ENCODE measurements at places on chromosomes 11 and 22.

DNA sequence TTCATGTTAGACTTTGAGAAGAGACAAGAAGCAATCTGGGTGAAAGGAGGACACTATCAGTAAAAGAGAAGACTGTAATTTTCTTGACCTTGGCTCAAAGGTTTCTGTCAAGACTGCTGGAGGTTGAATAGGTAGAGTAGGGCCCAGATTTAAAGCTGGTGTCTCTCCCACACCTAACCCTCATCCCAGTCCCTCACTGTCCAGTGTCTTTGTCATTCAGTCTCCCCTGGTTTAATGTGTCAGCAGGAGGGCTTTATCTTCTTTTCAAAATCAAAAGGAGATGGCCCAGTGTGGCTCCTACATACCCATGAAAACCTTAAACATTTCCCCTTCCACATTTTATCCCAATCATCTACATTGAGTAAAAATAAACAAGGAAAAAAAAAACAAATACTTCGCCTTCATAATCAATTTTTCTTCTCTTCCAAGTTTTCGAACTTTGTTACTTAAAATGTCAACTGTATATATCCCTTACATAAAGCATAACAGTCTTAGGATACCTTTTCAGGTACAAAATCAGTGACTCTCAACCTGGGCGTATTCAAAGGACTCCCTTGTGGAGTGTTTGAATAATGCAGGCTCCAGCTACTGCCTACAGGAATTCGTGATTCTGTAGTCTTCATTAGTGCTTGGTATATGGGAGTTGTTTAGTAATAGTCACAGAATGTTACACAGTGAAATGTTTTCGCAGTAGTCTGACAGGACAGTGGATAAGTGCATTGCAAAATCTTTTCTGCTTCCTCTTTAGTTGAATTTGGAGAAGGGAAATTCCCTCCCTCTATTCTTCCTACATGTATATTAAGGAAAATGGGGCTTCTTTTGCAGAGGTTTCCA, 87.2 kb downstream of the FAT3 start:
- DNase-seq = no peak

- no peak for DNase-seq
Observed at GRCh38 chr11:119618208-119618909, 110.6 kb downstream of the NECTIN1 start.

GRCh38 chr22:31346255-31346732, at the start of gene PATZ1:
Gene PATZ1 (minus strand): TSS chr22:31346346. CDS start chr22:31345602, 744 bp downstream.
- peak; percentile 57 for DNase-seq

DNA sequence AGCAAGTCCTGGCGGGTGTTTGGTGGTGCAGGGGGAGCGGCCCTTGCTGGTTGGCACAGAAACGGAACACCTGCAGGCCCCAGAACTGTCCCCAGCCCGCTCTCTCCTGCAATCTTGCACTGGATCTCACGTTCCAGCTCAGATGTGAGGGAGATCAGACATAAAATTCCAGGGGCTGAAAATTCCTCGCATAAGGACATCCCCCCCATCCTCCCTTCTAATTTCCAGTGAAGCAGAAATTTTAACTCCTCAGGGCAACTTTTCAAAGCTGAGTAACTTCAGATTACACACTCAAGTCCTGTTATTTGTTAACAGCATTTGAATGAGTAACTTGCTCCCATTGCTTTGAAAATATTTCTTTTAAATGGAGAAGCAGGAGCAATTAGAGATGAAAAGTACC, 40.3 kb upstream of the RASSF10 start:
- no peak for DNase-seq

- no peak for DNase-seq
Observed at GRCh38 chr11:209275-210121, 2.0 kb downstream of the RIC8A start.

- no peak for DNase-seq
Observed at GRCh38 chr11:92154611-92155010, 70.0 kb upstream of the FAT3 start.

GRCh38 chr11:82992223-82992622, 79.5 kb downstream of the RAB30 start:
- no peak for DNase-seq

- no peak for DNase-seq
Observed at GRCh38 chr22:49005557-49005956, 822.1 kb downstream of the BRD1 start.

GRCh38 chr11:64343767-64344559, 4.0 kb downstream of the CCDC88B start:
- no peak for DNase-seq

DNA sequence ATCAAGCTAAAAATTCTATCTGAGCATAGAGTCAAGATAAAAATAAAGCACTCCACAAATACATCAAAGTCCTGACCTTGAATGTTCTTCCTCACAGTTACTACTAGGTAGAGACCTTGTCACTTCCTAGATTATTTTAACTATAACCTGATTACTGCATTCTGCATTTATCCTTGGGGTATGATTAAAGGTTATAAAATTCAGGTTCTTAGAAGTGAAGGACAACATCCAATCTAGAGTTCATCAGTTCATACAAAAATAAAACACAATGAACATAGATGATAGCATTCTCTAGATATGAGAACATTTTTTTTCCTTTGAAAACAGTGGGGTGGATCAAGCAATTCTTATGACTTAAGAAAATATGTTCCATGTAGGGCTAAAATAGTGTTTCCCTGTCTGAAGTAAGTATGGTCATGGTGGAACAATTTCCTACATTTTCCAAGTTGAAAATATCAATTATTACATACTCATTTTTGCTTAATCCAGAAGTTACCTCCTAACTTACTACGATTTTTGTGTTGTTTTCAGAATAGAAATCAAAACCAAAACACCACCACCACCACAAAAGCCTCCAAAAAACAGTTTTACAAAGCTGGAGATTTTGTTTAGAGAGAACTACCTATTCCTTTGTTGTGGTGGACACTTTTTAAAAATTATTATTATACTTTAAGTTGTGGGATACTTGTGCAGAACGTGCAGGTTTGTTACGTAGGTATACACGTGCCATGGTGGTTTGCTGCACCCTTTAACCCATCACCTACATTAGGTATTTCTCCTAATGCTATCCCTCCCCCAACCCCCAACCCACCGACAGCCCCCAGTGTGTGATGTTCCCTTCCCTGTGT, 112.0 kb upstream of the DDI1 start:
- no peak for DNase-seq

GRCh38 chr11:128547946-128548648, 39.3 kb downstream of the ETS1 start:
- no peak for DNase-seq

DNA sequence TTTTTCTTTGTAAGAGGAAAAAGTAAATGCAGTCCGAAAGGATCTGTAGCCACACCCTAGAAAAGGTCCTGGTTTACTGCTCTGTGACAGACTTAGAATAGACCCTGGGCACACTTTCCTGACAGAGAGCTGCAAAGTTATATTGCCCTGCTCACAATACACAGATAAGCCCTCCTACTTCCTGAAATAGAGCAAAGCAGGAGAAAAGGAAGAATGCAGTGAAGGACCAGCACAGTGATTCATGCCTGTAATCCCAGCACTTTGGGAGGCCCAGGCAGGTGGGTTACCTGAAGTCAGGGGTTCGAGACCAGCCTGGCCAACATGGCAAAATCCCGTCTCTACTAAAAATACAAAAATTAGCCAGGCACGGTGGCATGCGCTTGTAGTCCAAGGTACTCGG, 2.2 kb downstream of the CYB561A3 start:
- DNase-seq = no peak

DNA sequence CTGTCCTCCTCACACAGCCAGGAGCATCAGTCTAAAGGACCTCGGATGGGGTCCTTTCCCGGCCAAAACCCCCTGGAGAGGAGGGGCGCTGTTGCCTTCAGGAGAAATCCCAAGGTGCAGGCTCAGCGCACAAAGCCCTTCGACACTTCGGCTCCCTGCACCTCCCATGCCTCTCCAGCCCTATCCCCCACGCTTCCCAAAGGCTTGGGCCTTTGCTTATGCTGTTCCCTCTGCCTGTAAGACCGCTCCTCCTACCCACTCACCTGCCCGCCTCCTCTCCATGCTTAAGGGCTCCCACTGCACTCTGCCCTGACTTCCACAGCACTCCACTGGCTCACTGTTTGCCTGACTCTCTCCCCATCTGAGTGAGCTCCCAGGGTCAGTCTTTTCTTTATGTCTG, 13.5 kb downstream of the SLC15A3 start:
- no peak for DNase-seq

- DNase-seq = peak; percentile 30
Observed at GRCh38 chr11:78714539-78714938, 139.9 kb upstream of the NARS2 start.

DNA sequence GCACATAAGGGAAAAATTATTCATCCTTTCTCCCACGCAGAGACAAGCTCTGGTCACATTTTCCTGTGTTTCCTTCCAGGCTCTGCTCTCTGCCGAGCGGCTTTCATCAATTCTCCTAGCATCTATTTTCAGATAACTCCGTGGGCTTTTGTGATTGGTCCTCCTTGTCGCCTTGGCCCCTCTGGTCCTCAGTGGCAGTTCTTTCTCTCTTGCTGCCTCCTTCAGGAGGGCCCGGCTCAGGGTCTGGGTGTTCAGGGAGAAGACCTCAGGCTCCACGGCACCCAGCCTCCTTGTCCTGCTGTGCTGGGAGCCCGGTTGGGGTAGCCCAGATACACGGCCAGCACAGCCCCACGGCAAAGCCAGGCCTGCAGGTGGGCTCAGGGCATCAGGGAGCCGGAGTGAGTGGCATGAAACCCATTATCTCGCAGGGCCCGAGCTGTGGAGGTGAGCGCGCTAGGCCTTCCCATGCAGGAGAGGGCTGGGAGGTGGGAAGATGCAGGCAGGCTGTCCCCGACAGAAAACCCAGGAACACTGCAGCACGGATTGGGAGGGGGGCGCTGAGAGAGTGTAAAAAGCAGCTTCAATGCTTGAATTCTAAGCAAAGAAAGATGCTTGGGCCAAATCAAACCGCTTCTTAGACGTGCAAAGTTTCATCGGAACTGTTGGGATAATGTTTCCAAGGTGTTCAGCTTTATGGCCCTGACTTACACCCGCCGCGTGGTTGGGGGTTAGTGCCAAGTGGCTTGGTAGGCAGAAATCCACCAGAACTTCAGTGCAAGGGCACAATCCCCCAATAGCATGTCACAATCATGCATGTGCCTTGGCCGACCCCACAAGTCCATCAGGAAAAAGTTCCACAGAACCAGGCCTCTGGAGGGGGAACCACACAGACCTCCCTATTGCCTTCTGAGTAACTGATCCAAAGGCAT, 81.9 kb upstream of the WNT7B start:
- DNase-seq = no peak

- no peak for DNase-seq
Observed at GRCh38 chr11:47376107-47376524, 2.2 kb downstream of the SPI1 start.

- no peak for DNase-seq
Observed at GRCh38 chr22:37609240-37610152, 862 bp downstream of the GGA1 start.

- no peak for DNase-seq
Observed at GRCh38 chr11:76041208-76041607, 165.1 kb downstream of the WNT11 start.

DNA sequence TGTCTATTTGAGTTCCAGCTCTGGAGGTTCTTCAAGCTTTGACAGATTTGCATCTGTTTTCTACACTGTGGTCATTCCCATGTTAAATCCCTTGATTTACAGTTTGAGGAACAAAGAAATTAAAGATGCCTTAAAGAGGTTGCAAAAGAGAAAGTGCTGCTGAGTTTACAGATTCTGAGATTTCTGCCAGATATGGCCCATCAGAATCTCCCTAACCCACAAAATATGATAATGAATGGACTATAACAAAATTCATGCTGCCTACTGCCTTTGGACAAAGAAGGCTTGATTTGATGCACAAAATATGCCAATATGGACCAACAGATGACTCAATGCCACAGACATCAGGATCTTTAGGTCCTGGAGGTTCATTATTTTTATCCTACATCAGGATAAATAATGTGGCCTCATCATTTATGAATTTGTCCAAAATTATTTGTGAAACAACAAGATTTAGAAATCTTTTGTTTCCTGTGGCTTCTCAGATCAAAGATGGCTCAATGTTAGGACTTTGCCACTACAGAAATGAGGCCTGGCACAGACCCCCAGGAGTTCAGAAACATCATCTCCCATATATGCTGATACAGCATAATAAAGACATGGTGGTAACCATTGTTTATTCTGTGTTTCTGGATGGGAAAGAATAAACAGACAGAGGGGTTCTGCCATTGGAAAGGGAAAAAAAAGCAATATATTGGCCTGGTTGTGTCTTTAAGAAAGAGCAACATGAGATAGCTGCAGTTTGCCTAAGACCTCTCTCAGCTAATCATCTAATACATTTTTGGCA, 6.7 kb downstream of the OR5AN1 start:
- DNase-seq = no peak

DNA sequence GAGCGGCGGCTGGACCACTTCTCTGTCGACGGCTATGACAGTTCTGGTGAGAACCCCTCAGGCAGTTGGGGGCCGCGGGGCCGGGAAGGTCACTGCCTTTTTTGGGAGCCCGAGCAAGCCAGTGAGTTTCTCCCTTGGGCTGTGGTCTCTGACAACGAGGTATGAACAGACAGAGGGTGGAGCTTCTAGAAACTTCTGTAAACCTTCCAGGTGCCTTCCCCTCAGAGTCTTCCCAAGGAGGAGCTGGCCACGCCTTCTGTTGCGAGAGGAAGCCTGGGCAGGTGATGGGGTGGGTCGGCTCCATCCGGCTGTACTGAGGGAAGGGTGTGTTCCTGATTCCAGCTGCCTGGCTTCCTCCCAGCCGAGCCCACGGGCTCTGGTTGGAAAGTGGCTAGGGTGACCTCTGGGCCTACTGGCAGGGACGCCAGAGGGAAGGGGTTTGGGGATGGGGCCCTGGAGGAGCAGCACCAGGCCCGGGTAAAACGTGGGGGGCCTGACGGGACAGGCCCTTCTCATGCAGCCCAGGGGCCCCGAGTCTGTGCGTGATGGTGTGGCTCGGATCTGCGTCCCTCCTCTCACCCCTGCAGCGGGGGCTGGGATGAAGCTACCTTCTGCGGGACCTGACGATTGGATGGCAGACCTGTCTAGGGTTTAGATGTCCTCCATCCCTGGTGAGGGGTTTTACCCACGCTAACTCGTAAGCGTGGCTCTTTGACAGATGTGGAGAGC, 110.8 kb downstream of the KCNQ1OT1 start:
- no peak for DNase-seq

DNA sequence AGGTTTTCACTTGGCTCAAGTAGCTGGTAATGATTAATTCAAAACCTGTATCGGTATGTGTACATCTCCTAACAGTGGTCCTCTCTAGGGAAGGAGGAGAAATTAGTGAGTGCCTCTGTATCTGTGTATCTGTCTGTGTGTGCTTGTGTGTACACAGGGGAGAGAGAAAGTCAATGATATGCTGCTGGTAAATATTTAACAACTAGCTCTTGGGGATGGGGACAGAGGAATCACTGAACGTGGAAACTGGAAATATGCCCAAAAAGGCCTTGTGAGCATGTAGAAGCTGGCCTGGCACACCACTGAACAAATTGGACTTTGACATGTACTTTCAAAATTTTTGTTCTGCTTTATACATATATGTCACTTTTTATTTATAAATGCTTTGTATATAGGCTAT, 214.0 kb upstream of the SYN3 start:
- no peak for DNase-seq

GRCh38 chr22:36467042-36467810, 14.2 kb downstream of the TXN2 start:
- DNase-seq = no peak

All from NCI-H748 treated with DMSO at 0.1 percent for 48 hours (cell line).